ENCODE measurements at places on chromosomes 5 and 9.

DNA sequence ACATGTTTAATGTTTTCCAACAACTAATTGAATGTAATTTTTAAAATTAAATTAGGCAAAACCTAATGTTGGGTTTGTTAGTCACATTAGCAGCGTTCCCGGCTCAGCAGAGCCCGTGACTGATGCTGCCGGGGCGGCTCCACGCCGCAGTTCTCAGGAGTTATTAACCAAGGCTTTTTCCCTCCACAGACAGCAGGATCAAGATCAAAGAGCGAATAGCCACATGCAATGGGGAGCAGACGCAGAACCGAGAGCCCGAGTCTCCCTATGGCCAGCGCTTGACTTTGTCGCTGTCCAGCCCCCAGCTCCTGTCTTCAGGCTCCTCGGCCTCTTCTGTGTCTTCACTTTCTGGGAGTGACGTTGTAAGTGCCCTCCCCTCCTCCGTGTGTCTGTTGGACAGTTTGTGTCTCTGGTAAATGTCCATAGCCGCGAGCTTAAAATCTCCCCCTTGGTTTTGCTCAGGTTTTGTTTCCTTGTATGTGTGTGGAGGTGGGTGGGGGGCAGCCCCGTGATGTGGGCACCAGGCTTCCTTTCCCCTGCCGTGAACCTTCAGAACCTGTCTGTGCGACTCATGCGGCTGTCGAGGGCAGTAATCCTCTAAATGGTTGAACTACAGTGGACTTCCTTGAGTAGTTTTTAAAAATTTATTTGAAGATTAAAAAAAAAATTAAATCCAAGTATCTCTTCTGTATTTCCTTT lies 37.1 kb downstream of the TENT4A start:
- no peak for DNase-seq

DNA sequence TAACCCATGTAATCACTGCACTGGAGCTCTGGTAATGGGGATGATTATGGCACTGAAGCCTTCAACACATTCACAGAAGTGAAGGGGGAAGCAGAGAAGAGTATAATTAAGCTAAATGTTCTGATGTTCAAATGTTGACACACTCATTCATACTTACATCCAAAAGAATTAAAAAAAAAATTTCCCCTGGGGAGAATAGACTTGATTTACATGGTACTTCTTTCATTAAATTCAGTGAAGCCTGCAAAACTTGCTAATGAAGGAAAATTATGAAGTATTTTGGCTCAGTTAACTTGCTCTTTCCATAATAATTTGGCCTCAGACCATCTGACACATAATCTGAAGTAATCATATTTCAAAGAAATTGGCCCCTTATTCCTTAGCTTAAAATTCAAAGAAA lies 428.8 kb downstream of the SH3GL2 start:
- DNase-seq = no peak

DNA sequence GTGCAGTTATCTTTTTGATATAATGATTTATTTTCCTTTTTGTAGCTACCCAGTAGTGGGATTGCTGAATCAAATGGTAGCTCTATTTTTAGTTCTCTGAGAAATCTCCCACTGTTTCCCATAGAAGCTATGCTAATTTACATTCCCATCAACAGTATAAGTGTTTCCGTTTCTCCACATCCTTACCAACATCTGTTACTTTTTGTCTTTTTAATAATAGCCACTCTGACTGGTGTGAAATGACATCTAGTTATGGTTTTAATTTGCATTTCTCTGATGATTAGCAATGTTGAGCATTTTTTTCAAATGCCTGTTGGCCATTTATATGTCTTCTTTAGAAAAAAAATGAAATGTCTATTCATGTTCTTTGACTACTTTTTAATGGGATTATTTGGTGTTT lies 94.7 kb downstream of the SERINC5 start:
- no peak for DNase-seq

- no peak for DNase-seq
Measured at GRCh38 chr5:172999974-173000373, 16.4 kb downstream of the ATP6V0E1 start.

DNA sequence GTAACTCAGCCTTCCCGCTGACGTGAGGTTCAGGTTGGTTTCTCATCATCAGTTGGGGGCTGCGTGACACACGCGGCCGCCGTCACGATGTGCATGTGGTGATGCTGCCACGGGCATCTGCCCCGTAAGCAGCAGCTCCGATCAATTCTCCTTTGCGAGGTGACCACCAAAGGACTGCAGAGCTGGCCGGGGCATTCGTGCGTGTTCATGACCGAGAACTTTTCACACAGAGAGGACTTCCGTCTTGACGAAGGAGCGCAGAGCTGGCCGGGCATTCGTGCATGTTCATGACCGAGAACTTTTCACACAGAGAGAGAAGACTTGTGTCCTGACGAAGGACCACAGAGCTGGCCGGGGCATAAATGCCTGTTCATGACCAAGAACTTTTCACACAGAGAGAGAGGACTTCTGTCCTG lies 3.8 kb upstream of the LCN1 start:
- no peak for DNase-seq

DNA sequence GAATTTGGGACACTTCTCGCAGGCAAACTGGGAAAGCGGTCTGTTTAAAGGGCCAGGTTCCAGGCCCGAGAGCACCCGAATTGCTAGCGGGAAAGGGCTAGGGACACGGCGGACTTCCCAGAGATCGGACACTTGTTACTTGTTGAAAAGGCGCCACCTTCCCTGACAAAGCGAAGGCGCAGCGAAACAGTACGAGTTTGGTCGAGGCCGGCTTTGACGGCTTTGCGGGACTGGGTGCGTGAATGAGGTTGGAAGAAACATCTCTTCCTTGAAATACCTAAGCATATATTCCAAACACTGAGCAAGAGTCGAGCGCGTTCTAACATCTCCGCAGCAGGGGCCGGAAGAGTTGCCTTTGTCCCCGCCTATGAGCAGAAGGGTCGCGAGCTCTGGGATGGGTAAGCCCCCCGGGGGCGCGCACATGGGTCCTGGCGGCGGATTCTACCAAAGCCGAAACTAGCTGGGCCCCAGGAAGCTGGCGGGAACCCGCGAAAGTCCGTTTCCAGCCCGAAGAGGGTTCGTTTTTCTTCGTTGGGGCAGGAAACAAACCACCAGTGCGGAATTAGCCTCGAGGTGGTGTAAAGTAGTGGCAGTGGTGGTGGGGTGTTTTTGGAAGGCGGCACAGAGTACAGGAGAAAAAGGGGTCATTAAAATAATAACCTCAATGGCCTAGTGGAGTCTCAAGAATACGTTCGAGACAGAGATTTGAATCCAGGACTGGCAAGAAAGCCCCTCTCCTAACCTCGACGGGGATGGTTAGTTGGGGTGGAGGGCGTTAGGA lies 1.5 kb downstream of the GDNF start:
- DNase-seq = no peak

GRCh38 chr5:173065155-173065554 lies 9.0 kb downstream of the CREBRF start:
- no peak for DNase-seq

- no peak for DNase-seq
Measured at GRCh38 chr5:40233268-40233667, 446.4 kb upstream of the PTGER4 start.

DNA sequence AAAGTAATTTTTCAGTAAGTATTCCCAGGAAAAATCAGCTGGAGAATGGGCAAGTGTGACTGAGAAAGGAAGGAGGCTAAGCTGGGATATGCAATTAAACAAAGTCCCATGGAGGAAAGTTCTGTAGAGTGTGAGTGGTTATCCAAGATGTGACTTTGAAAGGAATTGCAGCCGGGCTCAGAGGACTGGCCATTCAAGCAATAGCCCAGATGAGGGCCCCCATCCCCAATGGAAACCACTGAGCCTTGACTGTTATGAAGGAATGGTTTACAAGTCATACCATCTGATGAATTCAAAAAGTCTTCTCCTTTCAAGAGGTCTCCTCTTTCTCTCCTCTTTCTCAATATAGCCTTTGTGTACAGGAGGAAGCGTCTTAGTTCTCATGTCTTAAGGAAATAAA lies 6.5 kb downstream of the LVRN start:
- no peak for DNase-seq

DNA sequence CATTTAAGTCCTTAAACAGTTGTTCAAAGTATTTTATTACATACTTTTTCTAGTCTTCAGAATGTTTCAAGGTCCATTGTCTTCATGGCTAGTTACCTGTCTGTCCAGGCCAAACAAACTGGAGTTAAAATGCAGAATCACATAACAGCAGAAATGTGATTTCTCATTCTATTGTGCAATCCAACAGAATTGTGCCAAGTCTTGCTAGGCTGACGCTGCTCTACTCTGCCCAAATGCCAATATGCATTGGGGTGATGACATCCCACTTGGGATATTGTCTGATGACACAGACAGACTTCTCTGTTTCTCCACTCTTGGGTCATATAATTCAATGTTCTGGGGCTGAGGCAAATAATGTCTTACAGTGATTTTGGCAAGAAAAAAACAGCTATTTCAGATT lies 5.2 kb upstream of the SLC22A5 start:
- no peak for DNase-seq

DNA sequence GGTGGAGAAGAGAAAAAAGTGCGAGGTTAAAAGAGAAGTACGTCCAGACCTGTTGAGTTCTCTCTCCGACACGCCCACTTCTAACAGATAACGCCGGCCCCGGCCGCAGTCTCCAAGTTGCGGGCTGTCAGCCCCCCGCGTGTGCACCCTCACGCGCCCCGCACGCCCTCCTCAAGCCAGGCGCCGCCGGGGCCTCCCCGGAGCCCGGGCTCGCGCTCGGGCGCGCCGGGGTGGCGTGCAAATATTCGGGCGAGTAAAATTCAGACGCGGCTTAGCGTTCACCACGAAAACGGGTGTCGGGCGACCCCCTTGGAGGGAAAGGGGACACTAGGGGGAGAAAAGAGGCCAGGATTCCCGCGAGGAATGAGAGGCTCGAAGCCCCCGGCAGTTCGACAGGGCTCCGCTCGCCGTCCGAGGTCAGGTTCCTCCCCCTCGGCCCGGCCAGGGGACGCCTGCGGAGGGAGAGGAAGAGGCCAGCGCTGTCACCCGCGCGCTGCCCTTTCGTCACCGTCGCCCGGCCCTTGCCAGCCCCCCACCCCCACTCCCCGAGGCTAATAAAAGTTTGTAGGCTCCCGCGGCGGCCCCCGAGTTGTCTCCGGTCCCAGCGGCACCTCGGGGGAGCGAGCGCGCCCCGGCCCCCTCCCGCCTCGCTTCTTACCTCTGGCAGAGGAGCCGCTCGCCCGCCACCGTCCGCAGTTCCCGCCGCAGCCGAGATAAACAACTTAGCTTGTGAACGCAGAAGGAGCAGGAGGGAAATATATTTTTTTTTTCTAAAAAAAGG lies 743 bp downstream of the NR3C1 start:
- peak; percentile 55 for DNase-seq

- no peak for DNase-seq
Measured at GRCh38 chr9:12794101-12794799, 19.4 kb downstream of the LURAP1L start.

DNA sequence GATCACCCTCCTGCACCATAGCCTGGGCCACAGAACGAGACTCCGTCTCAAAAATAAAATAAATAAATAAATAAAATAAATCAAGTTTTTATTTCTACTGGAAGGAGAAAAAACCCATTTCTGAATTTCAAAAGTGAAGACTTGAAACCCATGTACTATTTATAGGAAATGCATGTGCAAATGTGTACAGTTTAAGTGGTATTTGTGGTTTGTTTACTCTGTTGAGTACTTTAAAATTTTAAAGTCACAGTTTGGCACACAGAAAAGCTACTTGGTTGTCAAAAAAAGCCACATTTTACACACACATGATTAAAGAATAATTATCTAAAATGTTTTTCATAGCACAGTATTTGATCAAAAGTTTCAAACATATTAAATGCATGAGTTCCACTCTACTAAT lies 43.6 kb downstream of the NR3C1 start:
- DNase-seq = no peak

- no peak for DNase-seq
Measured at GRCh38 chr5:143964919-143965318, 153.0 kb downstream of the HMHB1 start.

DNA sequence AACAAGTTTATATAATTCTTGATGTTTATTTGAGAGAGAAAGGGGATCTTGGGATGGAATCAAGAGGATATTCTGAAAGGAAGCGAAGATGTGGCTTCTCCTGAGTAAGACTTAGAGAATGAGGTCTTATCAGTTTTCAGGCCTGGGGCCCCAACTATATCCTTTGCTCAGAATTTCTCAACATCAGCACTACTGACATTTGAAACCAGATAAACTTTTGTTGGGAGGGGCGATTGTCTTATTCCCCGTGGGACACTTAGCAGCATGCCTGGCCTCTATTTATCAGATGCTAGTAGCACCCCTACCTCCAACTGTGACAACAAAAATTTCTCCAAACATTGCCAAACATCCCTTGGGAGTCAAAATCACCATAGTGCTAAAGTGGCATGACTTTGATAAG lies 567.7 kb downstream of the MAT2B start:
- DNase-seq = no peak

GRCh38 chr5:108588323-108588722 lies 159.4 kb upstream of the FER start:
- DNase-seq = no peak

DNA sequence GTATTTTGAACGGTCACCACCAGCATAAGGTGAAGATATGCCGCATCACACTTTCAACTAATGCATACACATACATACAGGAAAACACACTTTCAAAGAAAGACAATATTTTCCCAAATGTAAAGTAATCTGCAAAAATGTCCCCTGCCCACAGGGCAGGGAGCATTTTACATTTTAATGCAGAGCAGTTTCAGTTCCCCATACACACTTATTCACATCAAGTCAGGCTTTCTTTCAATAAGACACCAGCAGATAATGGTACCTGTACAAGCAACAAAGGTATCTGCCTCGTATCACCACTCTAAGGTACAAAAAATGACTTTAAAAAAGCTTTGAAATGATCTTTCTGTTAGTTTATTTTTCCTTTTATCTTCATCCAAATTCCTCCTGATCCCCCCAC lies 247.1 kb upstream of the CCNG1 start:
- DNase-seq = no peak

DNA sequence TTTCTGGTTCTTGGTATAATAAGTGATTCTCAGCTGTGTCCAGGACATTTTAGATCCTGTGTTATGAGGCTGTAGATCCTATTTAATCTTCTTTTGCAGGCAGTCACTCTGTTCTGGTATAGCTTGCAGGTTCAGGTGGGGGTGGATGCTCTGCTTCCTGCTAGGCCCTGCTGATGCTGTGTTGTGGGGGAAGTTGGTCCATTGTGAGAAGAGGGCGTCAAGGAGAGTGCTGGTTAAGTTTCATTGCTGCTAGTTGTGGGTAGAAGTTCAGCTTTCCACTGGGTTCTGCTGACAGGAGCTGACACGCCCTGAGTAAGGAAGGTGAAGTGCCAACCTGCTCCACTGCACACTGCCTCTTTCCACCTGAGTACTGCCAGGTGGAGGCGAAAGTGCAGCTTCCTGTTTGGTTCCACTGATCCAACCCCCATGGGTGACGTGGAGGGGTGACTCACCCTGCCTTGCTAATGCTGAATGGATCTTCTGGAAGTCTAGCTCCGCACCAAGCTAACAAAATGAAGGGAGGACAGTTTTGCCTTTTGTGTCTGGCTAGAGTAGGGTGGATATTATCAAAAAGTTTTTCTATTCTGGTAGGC lies 16.3 kb downstream of the NMRK1 start:
- peak; percentile 71 for DNase-seq

DNA sequence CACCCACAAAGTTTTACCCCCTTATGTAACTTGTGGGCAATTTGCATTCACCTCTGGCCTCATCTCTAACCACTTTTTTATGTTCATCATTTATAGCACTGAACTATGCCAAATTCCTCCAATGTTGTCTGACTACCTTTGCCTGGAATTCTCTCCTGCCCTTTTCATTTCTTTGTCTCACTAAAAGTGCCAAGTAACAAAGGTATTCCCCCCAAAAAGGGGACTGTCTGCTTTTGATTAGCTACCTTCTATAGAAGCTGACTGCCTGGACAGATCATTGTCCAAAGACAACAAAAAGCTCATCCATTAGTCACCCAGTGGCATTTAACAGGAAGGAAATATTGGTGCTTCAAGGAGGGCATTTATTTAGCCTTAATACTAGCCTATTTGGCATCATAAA lies 189.9 kb upstream of the VCAN start:
- DNase-seq = no peak

Data from stimulated activated CD4-positive, alpha-beta T cell treated with anti-CD3 and anti-CD28 coated beads, Interleukin-4, amount 100 ng/mL, for 1 hour (primary cell).